ENCODE measurements at places on chromosomes 6 and 20.

DNA sequence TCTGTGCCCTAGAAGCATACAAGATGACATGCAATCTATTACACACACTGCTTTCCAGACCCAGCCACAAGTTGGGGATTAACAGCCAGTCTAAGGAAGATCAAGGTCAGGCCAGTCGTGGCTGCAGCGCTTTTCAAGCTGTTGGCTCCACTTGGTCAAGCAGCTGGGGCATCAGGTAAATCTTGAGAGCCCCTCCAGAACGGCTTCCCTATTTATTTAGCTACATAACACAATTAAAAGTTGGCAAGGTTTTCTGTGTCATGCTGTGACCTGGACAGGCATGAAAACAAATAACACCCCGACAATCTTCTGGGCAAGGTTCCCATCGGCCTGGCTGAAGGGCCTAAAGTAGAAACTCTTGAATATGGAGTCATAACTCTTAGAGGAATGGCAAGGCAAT is 524.3 kb downstream of the PRKN start:
- DNase-seq = no peak

DNA sequence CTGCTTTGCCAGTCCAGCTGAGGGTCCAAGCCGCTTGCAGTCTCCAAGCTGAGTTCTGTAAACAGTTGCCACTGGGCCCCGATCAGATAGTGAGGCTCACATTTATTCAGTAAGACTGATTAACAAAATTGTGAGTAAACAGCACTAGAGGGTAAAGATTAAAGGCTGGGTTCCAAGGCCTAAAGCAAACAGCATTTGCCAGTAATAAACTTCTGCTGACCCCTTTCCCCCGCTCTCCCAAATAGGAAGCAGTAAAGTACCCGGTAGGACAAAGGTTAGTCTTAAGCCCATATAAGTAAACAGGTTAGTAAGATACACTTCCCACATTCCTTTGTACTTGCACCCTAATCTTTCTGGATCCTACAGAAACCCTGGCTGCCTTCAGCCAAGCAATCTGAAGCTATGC is 181.8 kb downstream of the MEI4 start:
- no peak for DNase-seq

GRCh38 chr6:166934174-166934573 is 22.2 kb downstream of the RNASET2 start:
- DNase-seq = no peak

GRCh38 chr20:11624704-11625103 is 293.0 kb upstream of the BTBD3 start:
- DNase-seq = no peak

- DNase-seq = no peak
Observed at GRCh38 chr6:2708456-2708855, 42.3 kb downstream of the MYLK4 start.

DNA sequence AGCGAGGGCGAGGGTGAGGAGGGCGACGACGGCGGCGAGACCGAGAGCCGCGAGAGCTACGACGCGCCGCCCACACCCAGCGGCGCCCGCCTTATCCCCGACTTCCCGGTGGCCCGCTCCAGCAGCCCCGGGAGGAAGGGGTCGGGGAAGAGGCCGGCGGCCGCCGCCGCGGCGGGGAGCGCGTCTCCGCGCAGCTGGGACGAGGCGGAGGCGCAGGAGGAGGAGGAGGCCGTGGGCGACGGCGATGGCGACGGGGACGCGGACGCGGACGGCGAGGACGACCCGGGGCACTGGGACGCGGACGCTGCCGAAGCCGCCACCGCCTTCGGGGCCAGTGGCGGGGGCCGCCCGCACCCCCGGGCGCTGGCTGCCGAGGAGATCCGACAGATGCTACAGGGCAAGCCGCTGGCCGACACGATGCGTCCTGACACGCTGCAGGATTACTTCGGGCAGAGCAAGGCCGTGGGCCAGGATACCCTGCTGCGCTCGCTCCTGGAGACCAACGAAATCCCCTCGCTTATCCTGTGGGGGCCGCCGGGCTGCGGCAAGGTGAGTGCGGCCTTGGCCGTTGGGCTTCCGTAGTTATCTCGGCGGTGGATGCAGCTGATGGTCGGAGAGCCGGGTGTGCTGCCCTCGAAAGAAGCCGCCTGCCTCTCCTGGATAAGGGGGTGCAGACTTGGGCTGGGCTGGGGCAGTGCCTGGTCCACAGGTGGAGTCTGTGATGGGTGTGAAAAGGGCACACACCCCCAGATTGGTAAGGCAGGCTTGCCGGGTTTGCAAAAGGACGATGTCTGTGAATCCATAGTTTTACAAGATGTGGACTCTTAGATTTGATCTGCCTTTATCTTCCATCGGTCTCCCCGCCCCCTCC is 938 bp downstream of the WRNIP1 start:
- DNase-seq = peak; percentile 44

DNA sequence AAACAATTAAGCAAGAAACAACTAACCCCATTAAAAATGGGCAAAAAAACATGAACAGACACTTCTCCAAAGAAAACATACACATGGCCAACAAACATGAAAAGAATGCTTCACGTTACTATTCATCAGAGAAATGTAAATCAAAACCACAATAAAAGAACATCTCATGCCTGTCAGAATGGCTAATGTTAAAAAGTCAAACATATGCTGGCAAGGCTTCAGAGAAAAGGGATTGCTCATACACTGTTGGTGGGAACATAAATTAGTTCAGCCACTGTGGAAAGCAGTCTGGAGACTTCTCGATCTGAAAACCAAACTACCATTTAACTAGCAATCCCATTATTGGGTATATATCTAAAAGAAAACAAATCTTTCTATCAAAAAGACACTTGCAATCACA is 217.5 kb downstream of the TINAG start:
- no peak for DNase-seq

- no peak for DNase-seq
Observed at GRCh38 chr20:22924046-22924737, 110.9 kb upstream of the SSTR4 start.

DNA sequence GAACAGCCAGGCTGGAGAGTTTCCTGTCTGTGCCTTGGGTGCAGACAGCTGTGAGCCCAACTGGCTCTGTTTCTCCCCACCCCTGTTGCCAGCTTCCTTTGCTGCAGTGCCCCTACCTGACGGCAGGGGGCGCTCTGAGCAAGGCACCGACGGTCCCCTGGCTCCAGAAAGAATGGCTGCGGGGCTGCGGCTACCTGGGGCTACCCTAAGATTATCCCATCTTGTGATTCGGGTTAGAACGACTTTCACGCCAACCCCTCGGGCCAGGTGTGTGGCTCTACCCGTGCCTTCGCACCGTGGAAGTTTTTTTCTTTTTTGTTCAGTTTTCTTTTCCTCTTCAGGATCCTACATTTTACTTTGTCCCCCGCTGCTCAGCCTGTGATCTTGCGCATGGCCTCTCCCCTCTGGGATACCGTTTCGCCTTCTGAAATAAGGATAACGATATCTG is 33.4 kb upstream of the AAR2 start:
- DNase-seq = peak; percentile 63

DNA sequence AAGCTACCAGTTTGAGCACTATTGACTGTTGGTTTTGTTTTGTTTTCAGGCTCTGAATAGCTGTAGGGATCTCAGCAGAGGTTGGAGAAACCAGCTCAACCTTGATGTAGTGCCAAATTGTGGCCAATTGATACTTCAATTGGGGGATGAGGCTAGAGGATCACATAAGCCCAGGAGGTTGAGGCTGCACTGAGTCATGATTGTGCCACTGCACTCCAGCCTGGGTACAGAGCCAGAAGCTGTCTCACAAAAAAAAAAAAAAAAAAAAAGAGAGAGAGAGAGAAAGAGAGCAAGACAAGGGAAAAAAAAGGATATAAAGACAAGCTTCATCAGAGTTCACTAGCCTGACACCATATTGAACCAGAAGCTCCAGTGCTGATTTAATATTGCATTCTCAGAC is 702.1 kb downstream of the FRK start:
- DNase-seq = no peak

DNA sequence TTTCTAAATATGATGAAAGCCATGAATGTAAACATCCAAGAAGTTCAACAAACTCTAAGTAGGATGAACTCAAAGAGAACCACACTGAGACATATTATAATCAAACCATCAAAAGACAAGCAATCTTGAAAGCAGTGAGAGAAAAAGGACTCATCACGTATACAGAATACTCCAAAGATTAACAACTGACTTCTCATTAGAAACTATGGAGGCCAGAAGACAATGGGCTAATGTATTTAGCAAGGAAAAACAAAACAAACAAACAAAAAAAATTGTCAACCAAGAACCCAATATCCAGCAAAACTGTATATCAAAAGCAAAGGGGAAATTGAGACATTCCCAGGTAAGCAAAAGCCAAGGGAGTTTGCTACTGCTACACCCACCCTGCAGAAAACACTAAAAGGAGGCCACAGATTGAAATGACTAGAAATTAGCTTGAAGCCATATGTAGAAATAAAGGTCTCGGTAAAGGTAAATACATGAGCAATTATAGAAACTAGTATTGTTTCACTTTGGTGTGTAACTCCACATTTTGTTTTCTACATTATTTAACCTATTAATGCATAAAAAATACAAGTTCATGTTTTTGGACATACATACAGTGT is 301.1 kb upstream of the QKI start:
- no peak for DNase-seq

DNA sequence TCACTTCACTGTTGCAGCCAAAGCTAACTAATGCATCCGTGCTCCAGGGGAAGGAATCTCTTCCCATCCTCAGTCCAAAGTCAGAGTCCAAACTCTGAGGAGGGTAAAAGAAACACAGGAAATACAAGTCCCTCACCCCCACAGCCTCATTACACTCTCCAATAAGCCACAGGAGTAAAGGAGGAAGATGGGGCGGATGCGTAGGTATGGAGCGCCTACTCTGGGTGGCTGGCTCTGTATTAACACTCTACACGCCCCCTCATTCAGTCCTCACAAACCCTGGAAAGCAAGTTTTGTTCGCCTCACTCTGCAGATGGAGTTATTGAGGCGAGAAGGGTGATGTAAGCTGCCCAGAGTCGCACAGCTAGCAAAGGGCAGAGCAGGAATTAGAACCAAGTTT is 242.9 kb downstream of the NRN1 start:
- no peak for DNase-seq

DNA sequence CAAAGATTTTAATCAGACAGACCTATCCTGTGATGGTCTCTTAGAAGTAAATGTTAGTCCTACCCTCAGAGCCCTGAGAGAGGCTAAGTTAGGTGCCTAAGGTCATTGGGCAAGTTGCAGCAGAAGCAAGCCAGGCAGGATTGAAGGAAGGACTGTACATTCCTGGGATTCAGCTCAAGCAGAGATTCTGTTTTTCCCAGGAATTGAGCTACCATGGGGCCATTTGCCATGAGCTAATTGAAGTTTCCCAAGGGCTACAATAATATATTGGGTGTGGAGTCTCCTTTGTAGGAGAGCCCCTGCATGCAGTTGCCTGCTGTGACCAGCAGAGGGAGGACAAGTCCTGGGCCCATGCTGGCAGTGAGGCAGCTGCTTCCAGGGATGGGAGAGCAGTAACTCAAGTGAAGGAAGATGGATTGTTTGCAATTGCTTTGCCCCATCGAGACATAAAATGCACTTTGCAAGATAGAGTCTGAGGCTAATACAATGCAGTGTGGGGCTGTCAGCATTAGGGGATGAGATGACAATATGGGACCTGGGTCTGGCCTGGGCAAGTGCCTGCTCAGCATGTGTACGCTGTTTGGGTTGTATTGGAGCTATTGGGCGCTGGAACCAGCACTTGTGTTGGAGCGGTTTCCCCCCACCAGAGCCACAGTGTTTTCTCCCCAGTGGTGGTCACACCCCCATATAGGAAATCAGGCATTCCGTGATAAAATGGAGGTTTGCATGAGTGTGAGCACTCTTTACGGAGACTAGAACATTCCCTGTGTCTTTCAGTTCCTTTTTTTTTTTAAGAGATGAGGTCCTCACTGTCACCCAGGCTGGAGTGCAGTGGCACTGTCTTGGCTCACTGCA is 27.9 kb downstream of the DNMT3B start:
- DNase-seq = peak; percentile 59

GRCh38 chr6:44498436-44498835 is 110.9 kb downstream of the CDC5L start:
- DNase-seq = no peak

DNA sequence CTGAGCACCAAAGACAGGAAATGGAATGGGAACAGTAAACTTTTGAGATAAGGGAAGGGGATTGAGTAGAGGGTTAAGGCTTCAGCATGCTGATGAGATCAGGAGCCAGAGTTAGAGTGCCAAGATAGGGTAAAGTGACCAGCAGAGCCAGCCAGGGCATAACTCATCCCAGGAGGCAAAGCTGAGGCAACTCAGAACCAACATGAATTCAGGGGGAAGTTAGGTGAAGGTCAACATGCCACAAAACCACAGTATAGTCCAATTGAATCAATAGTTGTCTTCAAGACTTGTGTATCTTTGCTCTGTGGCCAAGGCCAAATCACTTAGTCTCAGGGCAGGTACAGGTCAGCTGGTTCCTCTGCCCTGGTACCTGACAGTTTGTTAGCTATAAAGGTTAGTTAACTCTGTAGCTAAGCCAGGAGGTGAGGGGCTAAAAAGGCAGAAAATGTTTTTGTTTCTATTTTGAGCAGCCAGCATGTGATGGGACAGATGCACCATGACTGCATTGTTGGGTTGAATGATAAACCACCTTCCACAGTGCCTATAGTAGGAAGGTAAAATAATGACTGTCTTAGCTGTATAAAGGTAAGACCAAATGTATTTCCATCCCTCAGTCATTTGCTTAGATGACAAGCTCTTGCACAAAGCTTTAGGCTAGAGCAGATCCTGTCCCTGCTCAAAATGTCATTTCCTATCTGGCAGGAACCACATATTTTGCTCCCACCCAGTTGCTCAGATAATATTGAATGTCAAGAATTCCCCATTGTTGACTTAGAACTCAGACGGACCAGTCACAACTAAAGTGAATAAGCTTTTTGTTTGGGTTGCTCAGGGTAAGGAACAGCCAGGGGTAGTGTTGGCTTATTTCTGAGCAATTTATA is 15.8 kb downstream of the RNF8 start:
- DNase-seq = no peak

GRCh38 chr6:6191476-6191875 is 129.0 kb downstream of the F13A1 start:
- DNase-seq = no peak

DNA sequence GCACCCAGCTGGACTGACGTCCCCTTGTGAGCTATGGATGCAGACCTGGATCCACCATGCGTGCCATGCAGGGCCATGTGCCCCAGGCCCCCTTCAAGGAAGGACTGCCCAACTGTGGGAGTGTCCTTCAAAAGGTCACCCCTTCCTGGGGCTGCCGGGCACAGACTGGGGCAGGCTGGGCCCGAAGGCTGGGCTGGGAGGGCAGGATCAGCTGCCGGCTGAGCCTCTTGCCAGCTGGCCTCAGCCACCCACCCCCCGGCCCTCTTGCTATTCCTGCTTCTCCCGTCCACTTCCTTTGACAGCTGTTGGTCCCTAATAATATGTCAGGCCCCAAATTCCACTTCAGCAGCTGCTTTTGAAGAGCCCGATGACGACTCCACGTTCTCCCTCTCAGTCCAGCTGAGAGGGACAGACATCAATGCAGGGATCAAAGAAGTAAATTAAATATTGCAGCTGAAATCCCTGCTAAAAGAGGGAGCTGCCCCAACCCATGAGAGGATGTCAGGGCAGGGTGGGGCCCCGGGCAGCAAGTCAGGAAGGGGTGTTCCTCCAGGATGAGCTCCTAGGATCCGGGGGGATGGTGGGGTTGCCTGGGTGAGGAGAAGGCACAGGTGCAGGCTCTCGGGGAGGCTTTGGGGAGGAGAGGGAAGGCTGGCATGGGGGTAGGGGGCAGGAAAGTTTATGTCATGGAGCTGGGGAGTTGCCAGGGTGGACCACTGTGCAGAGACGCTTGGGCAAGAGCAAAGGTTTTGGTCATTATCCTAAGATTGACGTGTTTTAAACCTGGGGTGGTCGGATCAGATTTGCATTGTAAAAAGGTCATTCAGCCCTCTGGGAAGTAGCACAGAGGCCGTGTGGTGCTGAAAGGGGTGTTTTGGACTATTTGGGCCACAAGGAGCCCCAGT is 185.0 kb downstream of the ANKRD60 start:
- no peak for DNase-seq
